Activated effector memory CD4-positive, alpha-beta T cell treated with Interleukin-2 at 50 U/mL for 16 hours (primary cell): ENCODE measurements at places on chromosomes 4 and X.

- DNase-seq = no peak
Measured at GRCh38 chr4:44736900-44737299, 10.5 kb upstream of the GNPDA2 start.

GRCh38 chr4:80027611-80028010 lies 45.4 kb downstream of the ANTXR2 start:
- no peak for DNase-seq

DNA sequence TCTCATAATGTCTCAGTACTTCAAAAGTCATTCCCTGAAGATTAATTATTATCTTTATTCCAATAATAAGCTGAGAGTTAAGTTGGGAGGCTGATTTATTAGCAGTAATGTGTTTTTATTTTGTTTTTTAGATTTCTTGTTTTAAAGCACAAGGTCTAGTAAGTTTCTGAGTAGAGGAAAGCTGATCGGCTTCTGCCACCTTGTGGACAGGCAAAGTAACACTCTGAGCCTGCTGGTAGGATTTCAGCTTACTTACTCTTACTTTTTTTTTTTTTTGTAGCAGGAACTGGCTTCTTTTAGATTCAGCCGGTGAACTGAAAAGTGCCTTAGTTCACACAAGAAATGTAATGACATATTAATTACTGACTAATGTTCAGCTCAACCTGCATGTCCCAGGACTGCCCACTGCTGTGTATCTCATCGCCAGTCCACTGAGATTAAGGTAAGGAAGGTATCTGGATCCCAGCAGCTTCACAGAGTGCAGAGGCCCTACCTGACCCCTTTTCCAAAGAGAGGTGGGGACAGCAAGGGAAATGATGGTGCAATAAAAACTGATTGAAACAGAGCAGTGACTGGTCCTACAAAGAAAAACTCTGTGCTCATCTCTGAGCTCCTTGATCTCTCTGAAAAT lies 126.5 kb downstream of the ADGRA3 start:
- DNase-seq = no peak

GRCh38 chrX:130340271-130340670 lies 552 bp downstream of the SLC25A14 start:
- DNase-seq = no peak

GRCh38 chr4:6714954-6715353 lies 1.0 kb upstream of the BLOC1S4 start:
- no peak for DNase-seq

DNA sequence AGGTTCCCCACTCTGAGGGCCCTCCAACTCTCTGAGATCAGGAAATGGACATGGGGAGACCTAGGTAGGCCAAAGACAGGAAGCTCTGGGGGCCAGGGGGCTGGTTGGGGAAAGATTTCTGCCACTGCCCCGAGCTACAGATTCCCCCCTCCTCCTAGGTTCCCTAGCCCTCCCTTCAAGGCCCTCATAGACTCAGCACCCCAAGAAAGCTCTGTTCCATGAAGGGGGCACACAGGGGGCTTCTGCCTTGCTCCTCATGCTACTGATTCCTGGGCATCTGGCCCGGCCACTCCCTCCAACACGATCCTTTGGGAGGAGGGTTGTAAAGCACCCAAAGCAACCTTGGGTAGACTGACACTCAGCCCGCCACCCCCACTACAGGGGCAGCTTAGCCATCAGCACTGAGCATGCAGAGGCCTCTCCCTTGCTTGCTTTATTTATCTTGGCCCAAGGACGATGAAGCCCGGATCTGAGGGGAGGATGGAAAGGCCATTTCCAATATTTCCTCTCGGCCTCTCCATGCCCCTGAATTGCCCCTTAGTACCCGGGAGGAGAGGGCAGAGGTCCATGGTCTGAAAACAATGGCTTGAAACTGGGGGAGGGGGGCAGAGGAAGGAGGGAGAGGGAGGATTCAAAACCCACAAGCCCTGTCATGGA lies 146.7 kb downstream of the PJA1 start:
- no peak for DNase-seq

- no peak for DNase-seq
Measured at GRCh38 chr4:80431203-80431965, 95.9 kb downstream of the CFAP299 start.

DNA sequence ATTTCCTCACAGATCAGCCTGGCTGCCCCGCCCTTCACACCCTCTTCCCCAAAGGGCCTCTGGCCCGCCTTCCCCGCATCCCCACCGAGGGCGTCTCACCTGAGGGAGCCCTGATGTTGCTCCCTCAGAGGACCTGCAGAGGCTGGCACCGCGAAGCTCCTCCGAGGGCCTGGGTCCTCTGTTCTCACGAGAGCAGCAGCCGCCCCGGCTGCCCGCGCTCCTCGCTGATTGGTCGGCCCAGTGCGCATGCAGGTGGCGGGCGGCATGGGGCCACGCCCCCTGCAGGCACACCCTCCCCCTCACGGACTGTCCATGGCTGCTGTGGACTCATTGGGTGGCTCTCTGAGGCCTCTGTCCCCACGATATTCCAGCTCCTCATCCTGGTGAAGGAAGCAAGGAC lies at the start of gene FAM9C:
Gene FAM9C (minus strand): TSS at position 180 of the 400 bp plus-strand sequence. CDS start 831 bp downstream, outside the sequence.
- DNase-seq = no peak

- DNase-seq = no peak
Measured at GRCh38 chr4:102789317-102789717, 28.5 kb upstream of the MANBA start.

DNA sequence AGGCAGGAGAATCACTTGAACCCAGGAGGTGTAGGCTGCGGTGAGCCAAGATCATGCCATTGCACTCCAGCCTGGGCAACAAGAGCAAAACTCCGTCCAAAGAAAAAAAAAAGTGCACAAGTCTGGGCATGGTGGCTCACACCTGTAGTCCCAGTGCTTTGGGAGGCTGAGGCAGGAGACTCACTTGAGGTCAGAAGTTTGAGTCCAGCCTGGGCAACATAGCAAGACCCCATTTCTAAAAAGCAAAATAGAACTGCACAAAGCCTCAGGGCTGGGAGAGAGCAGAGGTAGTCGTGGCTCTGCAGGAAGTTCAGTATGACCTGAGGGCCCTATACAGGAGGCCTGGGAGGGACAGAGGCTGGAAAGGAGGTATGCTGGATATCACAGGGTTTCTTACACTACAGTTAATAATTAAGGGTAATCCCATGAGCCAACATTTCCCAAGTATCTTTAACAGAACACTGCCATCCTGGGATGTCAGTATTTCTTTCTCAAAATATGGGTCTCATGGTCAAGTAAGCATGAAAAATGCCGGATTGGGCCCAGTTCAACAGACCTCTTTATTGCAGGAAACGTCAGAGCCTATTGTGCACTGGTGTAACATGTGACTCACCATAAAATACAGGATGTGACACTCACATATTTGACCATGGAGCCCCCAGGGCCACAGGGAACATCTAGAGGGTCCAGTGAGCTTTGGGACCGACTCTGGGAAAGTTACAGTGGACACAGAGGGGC lies 37.8 kb downstream of the ACSL1 start:
- no peak for DNase-seq

DNA sequence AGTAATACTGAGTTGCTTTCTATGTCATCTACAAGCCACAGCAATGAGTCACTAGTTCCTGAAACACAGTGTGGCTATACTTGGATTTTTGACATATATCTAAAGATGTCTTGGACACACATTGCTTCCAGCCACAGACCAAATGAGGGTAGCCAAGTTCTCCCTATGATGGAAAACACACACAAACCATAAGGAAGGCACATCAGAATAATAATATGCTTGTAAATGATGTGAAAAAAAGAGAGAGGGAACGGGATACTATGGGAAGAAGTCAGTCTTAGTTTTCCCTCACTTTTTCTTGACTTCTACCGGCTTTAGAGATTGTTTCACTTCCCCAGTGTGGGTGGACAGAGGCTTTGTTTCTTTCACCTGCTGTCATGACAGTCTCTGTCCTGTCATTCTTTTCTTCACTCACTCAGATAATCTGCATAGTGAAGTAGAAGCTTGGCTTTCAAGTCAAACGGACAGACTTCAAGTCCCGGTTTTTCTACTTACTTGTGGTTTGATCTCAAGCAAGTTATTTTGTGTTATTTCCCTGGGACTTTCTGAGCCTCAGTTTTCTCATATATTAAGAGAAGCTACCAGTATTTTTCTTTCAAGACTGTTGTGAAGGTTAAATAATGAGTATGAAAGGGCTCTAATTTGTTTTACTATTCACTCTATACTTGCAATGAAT lies 34.7 kb downstream of the P2RY10 start:
- DNase-seq = no peak

DNA sequence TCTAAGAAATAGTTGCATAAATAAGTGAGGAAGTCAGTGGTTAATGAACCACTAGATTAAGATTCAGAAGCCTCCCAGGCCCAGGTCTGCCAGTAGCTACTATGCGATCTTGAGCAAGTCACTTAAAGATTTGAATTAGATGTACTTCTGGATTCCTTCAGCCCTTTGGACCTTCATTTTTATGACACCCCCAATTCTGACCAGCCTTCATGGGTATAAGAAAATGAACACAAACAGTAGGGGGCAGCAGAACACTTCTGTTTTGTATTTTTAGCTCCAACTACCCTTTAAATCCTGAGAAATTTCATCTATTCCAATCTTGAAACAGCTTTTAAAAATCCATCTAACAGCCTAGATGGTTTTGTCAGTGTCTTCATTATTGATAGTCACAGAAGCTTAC lies 19.0 kb downstream of the TMEM47 start:
- no peak for DNase-seq

DNA sequence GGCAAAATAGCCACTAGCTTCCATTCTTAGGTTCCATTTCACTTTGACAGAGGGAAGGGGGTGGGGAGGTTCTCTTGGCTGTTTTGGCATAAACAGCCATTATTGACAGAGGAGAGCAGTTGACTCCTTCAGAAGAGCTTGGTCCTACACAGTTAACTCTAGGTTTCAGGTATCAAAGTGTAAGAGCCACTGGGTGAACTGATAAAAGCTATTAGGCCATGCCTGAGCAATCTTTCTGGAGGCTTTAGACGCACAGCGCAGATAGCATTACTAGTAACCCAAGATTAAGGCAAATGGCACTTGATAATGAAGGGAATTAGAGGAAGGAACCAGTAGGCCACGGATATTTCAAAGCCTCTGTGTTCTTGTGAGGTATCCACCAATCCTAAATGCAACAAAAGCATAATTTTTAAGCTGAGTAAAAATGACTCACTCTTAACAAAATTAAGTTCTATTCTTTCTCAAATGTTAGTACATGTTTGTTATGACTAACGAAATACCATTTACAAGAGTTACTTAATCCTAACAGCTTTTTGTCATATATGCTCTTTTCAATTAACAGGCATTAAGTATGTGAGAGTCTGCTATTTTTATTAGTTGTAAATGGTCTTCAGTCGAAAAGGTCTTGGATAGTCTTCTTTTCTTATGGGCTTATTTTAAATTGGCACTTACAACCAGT lies 53.6 kb downstream of the SLC7A11 start:
- no peak for DNase-seq

GRCh38 chrX:19515615-19516105 lies 352 bp upstream of the MAP3K15 start:
- no peak for DNase-seq

- DNase-seq = no peak
Measured at GRCh38 chr4:94848326-94848725, 90.6 kb downstream of the BMPR1B start.

DNA sequence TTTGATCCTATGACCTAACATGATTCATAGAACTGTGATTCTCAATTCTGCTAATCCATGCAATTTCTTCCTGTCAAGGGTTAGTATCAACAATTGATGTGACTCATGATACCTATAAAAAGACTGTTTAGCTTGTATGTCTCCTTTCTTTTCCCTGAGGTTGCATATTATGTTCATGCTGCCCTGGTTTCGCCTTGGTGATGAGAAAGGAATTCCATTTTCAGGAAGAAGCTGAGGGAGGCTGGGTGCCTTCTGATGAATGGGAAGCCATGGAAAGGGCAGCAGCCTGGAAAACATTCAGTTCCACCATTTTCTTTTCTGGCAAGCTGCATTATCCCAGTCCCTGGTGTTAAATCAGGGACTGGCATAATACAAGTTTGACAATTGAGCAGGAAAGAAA lies 976.5 kb downstream of the RPA4 start:
- DNase-seq = no peak

GRCh38 chr4:164943192-164943591 lies 34.3 kb downstream of the TRIM61 start:
- no peak for DNase-seq

DNA sequence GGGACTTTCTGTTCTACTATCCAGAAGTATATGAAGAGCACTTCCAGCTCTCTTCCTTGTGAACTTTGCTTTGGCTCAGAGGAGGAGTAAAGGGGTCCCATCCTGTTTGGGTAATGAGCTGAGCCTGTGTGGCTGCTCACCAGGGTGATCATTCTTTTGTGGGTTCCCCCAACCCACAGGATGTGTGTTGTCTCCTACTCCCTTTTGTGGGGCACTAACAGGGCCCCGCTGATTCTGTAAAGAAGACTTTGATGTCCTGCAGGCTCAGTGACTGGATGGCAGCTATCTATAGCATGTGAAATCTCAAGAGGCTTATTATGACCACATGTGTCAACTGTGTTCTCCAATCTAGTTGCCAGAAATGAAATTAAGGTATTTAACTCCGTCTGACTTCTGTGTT lies 40.8 kb downstream of the ZNF518B start:
- no peak for DNase-seq

DNA sequence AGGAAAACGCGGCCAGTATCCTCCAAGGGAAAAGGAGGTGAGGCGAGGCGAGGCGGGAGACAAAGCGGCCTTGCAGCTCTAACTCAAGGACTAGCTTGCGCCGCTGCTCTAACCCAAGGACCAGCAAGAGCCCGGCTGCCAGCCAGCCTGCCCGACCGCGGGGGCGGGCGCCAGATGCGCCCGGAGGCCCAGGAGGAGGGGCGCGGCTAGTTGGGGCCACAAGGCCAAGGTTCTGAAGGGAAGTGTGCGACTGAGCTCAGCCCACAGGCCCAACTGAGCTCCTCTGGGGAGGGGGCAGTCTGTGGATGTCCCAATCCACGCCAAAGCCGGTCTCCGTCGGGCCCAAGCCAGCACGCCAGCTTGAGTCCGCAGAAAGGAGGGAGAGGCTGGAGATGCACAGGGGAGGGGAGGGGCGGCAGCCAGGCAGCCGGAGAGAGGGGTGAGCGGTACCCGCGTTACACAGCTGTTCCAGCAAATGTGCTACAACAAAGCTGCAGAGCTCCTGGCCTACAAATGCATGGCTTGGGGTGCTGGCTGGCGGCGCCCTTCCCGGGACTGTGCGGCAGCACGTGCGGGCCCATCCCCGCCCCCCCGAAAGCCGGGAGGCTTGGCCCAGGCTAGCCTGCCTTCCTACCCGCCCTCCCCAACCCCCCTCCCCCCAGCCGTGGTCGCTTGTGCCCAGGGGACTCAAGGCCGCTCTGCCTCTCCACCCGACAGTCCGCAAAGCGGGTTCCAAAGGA lies 637 bp downstream of the AMER1 start:
- no peak for DNase-seq

- no peak for DNase-seq
Measured at GRCh38 chr4:14196131-14196530, 568.6 kb upstream of the BOD1L1 start.

- DNase-seq = peak; percentile 41
Measured at GRCh38 chrX:16869393-16870094, 618 bp downstream of the RBBP7 start.

- no peak for DNase-seq
Measured at GRCh38 chr4:139142087-139142486, 34.9 kb downstream of the ELF2 start.
